GOT3 (cell line): ENCODE measurements at places on chromosomes 2 and 18.

DNA sequence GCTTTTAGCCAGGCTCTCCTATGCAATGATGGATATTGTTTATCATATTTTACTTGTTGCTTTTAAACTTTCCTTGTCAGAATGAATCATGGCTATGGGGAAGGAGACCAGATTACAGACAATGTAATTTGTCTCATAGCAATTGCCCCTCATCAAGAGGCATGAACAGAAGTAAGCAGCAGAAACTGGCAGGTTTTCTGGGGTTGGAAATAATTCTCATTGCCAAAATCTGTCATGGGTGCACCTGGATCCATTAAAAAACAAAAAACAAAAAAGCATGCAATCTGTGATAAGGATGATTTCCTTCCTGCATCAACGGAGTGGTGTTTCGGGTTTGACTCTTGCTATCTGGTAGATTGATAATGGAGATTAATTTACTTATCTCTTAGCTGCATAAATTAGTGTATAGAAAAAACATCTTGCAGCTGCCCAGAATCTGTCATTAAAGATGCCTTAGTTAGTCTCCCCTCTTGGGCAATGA, 419.6 kb downstream of the SOX11 start:
- DNase-seq, result no peak

DNA sequence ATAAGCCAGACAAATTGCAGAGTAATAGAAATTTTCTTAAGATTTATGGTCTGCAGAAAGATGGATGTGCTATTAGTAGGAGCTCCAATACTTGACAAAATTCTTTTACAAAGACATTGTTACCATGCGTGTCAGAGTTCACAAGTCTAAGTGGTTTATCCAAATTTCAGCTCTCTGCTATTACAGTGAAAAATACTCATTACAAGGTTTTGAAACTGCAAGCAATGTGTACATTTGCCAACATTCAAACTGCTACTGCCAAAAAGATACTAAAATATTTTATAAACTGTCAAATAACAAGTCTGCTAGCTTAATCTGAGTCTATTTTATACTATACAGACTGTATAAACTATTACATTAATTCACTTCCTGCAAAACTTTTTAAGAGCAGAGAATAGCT, 1341.5 kb upstream of the ACVR2A start:
- DNase-seq, result no peak

- DNase-seq, result no peak
These were observed 88.8 kb downstream of the LRP1B start for GRCh38 chr2:142041996-142042395.

- no peak for DNase-seq
These were observed 202.0 kb downstream of the HRH4 start for GRCh38 chr18:24662412-24662821.
